ENCODE measurements at places on chromosomes 13 and 19. TPM values are rescaled to one million over a fixed set of nuclear protein-coding genes. Genes with fewer than 3 reads are reported as not detected.

The KCNN1 gene
- not detected for total RNA-seq

The RUBCNL gene
- total RNA-seq = 0.59 TPM

The PLIN4 gene
- total RNA-seq = 4.7 TPM

The THSD8 gene
- not detected for total RNA-seq

Data from subcutaneous preadipocyte (primary cell).